CD4-positive, alpha-beta T cell treated with Interleukin-17A for 1 hour (primary cell): ENCODE measurements at places on chromosomes 3 and 15.

DNA sequence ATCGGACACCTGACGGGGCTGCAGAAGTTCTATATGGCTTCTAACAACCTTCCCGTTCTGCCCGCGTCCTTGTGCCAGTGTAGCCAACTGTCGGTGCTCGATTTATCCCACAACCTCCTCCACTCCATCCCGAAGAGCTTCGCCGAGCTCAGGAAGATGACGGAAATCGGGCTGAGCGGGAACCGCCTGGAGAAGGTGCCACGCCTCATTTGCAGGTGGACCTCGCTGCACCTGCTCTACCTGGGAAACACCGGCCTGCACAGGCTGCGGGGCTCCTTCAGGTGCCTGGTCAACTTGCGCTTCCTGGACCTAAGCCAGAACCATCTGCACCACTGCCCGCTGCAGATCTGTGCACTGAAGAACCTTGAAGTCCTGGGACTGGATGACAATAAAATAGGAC, 9.8 kb upstream of the LRRC34 start:
- no peak for DNase-seq

- peak; percentile 51 for DNase-seq
These were observed 1.1 kb upstream of the EIF2B5 start for GRCh38 chr3:184133840-184134745.

DNA sequence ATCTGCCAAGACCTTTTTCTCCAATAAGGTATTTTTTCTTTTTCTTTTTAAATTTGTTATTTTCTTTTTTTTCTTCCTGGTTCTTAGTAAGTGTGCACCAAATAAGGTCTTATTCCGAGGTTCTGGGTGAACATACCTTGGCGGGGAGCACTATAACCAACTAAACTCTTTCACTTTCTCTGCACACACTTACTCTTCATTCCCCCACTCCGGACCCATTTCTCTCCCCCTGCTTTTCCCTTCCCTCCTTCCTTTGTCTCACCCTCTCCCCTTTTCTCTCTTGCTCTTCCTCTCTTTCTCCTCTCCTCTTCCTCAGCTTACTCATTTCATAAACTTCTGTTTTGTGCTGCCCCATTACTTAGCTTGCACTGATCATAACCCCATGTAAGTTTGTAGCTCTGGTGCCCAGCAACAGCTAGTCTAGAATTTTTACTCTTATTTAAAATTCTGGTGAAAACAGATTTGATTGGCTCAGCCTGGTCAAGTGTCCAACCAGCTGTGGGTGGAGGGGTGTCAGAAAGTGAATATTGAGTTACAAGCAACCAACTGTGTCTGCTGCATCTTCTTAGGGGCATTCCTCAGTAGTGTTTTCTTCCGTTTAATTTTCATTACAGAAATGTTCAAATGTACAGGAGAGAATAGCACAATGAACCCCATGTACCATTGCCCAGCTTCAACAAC, 297.5 kb downstream of the SHQ1 start:
- DNase-seq = no peak

GRCh38 chr3:158808697-158809096, 6.8 kb downstream of the MFSD1 start:
- no peak for DNase-seq

DNA sequence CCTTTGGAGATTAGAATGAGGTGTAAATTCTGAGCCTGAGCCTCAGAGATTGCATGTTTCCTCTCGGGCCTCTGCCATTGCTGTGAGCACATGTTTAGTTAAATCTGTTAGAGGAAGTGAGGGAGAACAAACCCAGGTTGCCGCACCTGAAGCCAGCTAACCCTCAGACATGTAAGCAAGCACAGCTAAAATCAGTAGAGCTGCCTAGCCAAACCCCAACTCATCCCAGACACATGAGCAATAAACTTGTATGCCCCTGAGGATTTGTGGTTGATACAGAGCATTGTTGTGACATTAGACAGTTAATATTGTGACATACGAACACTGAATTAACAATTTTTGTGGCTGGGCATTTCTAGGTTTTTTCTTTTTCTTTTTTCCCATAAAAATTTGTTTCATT, 41.9 kb downstream of the NMD3 start:
- no peak for DNase-seq

GRCh38 chr3:20462723-20463122, 276.7 kb upstream of the SGO1 start:
- no peak for DNase-seq

GRCh38 chr3:65659396-65659795, 379.3 kb downstream of the MAGI1 start:
- DNase-seq = no peak

DNA sequence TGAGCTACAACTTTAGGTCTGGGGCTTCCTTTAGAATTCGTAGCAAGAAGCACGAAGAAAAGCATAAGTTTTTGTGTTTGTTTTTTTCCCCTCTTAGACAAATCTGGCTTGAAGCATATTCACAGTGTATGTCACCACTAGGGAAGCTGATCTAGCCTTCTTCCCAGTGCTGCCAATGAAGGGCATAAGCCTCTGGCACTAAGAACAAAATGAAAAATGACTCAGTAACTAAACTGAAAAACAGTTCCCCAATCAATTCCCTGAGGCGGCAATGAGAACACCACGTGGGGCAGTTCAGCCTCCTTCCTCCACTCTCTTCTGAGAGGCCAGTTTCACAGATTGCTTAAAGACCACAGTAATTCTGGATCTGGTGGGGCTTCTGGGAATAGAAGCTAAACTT, 338.1 kb downstream of the GAP43 start:
- no peak for DNase-seq

DNA sequence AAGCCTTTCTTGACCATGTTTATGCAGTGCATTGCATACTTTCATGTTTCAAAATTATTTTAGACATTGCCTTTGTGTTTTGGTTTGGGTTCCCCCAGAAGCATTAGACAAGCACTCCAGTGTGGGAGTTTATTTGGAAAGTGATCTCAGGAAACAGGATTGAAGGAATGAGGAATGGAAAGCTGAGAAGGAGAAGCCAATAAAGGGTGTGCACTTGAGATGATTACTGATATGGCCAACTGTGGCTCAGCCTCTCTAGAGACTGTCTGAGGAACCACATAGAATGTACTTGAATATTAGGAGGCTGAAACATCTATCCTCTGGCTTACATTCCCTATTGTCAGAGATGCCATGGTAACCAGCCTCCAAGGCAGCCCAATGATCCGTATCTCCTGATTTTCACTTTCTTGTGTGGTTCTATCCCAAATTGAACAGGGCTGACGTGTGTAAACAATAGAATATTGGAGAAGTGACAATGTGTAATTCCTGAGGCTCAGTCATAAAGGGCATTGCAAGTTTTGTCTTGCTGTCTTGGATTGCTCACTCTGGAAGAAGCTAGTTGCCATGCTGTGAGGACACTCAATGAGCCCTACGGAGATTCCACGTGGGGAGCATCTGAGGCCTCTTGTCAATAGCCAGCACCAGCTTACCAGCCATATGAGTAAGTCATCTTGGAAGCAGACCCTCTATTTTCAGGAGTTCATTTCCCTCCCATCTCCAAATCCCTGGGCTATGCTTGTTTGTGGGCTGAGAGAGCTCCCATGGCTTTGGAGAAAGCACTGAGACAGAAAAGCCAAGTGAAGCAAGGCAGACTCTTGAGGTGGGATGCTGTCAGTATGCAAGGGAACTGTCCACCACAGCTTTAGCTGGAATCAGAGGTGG, 84.7 kb downstream of the SCN11A start:
- DNase-seq = no peak

DNA sequence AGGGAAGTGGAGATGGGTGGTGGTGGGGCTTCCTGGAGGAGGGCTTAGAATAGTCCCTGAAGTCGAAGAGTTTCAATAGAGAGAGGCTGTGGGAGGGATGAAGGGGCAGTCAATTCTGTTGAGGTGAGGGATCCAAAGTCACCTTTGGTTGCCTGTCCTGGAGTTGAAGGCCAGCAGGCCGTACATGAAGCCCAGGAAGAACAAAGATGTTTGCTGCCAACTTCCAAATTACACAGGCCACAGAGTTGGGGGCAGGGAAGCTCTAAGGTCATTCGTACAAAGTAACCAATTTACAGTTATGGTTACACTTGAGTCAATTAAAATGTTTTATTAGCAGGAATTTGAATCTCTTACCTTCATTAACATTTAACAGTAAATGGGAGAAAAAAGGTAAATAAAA, 77.9 kb downstream of the FOXB1 start:
- DNase-seq = no peak

DNA sequence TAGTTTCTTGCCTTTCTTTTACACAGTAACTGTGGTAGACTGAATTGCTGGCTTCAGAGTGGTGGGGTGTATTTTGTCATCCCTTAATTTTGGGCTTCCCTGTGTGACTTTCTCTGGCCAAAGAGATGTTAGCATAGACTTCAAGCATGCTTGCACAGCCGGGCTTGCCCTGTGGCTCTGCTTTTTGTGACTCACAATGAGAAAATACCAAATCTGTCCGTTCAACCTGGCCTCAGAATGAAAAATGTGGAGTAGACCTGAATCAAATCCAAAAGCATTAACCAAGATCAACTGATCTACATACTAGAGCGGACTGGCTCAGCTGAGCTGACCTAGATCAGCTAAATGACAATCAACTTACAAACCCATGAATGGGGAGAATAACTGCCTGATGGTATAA, 51.4 kb downstream of the PLAAT1 start:
- DNase-seq = no peak

DNA sequence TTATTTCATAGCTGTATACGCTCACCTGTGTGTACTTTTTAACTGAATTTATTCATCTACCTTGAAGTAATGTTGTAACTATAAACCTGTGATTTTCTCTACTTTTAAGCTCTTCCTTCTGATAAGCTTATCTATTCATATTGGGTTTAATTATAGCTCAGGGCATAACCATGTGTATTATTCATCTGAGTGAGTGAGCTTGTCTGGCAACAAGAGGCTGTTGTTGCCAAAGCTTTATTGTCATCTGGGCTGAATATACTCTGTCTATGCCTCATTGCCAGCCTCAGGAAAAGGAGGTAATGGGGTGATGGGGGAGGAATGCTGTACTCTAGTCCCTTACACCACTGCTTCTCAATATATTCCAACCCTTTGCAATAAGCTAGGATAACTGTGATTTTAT, 292.4 kb downstream of the UBE2E2 start:
- DNase-seq = no peak

DNA sequence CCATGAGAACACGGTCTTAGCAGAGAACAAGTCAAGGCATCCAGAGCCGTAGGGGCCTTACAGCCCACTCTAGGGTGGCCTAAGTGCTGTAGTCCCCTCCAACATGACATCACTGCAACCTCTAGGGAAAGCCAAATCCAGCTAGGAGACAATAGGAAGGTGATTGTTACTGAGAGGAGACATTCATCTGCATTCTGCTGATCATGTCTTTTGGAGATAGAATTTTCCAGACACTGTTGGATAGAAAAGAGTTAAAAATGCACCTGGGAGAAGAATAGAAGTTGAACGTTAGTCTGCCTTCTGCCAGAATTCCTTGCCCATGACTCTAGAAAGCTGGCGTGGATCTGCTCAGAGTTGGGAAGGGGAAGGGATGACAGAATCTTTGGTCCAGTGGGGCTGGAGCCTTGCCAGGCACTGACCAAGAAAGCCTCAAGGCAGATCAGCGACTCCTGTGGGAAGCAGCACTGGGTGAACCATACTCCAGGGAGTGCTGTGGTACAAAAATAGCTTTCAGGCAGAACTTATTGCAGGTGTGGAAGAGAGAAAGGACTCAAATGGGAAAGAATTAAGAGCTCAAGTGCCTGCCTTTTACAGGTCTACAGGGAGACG, 44.8 kb upstream of the RAF1 start:
- no peak for DNase-seq

- DNase-seq = no peak
These were observed 85.9 kb downstream of the SLCO3A1 start for GRCh38 chr15:91939403-91939831.

DNA sequence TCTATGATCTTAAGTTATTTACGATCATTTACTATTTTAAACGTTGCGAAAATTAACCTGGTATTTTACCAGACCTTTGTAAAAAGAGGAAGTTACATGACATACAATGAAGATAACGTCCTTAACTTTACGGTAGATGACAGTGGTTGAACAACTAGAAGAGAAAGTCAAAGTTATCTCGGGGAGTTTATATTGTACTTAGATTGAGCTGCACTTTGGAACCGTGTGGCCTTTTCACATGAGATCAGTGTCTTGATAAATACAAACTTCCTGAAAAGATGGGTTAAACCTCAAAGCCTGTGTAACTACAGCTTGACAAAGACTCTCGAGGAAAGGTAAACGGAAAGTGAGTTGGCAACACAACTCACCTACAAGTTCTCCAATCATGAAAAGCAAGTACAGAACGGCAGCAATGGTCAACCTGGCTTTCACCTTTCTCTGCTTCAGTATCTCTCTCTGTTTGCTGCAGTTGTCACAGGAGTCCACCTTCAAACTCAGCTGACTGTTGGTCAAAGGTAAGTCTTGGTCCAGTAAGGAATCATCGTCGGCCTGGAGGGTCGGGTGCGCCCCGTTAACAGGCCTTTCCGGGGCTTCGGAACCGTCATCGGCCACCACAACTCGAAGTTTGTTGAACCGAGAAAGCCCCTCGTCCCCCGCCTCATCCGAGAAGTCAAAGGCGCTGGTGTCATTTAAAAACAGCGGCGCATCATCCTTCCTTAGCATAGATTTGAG, 793 bp downstream of the SLC30A4 start:
- peak; percentile 10 for DNase-seq

DNA sequence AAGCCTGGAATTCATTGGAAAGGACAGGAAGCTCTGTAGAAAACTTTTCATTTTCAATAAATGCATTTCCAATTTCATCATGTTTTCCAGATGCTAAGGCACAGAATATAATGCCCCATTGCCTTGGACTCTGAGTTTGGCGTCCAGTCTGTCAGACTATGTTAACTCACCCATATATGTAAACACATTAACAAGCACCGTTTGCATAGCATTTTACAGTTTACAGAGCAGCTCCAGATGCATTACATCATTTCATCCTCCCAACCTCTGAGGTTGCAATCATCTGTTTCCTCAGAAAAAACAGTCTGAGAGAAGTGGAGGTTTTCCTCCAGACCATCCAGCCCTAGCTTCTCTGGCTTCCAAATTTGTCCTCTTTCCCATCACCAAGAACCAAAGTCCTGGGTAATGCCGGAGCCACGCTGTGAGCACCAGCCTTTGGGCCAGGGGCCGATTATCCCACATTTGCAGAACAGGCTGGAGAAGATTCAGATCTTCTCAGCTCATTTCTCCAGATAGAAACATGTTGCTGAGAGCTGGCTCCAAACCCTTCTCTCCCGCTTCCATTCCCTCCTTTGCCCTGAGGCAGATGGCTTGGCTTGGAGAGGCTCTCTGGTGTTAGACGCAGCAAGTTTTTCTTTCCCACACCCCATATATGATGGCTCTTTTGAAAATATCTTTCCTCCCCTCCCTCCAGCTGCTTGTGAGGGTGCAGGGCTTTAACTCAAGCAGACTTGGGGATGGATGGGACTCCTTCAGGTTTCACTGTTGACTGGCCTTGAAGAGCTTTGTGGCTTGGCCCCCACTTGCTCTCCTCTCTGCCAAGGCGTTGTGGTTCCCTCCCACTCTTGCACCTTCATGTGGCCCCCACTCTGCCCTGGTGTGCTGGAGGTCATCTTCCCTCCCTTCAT, 26.0 kb downstream of the CYP19A1 start:
- no peak for DNase-seq

GRCh38 chr3:193734737-193735366, 141.8 kb downstream of the OPA1 start:
- no peak for DNase-seq

- no peak for DNase-seq
These were observed 501 bp downstream of the NDN start for GRCh38 chr15:23686466-23687142.

GRCh38 chr3:171239757-171240503, 213.4 kb upstream of the SLC2A2 start:
- no peak for DNase-seq

GRCh38 chr3:123724306-123724705, 139.5 kb upstream of the HACD2 start:
- DNase-seq = no peak

- no peak for DNase-seq
These were observed 18.4 kb upstream of the EMC3 start for GRCh38 chr3:10004960-10005564.
